Mesothelial cell of epicardium (in vitro differentiated cells): ENCODE measurements at places on chromosomes 4 and X. TPM values are rescaled to one million over a fixed set of nuclear protein-coding genes. Genes with fewer than 3 reads are reported as not detected.

GRCh38 chrX:78074088-78074487 is 30.0 kb upstream of the PGK1 start:
- no peaks in the 10 kb centered on the region for H3K4me1 ChIP-seq
- H3K36me3 ChIP-seq, result no peaks in the 10 kb centered on the region
- H3K27ac ChIP-seq, result no peak overlapping the region
- no peak for DNase-seq
- H3K27me3 ChIP-seq, result no peaks in the 10 kb centered on the region
- H3K4me3 ChIP-seq, result no peak overlapping the region

DNA sequence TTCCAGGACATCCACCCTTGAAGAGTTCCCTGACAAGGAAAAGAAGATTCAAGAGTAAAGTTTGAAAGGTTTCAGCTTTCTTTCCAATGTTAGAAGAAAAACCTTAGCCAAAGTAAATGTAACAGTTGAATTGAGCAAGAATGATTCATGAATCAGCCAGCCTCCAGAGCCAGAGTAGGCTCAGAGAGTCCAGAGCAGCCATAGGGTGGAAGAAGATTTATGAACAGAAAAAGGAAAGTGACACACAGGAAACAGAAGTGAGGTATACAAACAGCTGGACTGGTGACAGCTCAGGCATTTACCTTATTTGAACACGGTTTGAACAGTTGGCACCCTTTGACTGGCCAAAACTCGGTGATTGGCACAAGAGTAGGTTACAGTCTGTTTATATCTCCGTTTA is 63.2 kb downstream of the QDPR start:
- no peaks in the 10 kb centered on the region for H3K36me3 ChIP-seq
- H3K27ac ChIP-seq, result no peak overlapping the region
- DNase-seq, result no peak
- no peak overlapping the region for H3K4me3 ChIP-seq
- H3K27me3 ChIP-seq, result peaks cover 2% of the 10 kb centered on the region

DNA sequence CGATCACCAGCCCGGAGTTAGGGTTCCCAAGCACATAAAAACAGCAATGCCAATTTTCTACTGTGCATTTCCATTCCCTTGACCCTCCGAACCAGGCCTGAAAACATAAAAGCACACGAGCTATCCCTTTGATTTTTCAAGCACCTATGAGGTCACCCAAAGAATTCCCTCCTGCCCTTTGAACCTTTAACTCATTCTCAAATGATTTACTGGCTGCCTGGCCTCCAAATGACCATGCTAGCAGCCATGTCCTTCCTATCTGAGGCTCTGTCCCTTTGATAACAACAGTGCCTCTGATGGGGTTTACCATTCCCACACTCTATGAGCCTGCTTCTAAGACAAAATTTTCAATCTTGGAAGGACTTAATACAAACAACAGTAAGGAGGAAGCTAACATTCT is 15.2 kb downstream of the SHROOM4 start:
- no peak overlapping the region for H3K4me3 ChIP-seq
- H3K4me1 ChIP-seq, result peaks cover 53% of the 10 kb centered on the region
- peaks cover 4% of the 10 kb centered on the region for H3K36me3 ChIP-seq
- peak overlapping the region; percentile 88 for H3K27ac ChIP-seq
- no peak for DNase-seq

- H3K36me3 ChIP-seq, result no peaks in the 10 kb centered on the region
- peak overlapping the region; percentile 77 for H3K27ac ChIP-seq
- H3K4me1 ChIP-seq, result peaks cover 5% of the 10 kb centered on the region
Measured at GRCh38 chr4:141636771-141637460, 533 bp downstream of the IL15 start.

DNA sequence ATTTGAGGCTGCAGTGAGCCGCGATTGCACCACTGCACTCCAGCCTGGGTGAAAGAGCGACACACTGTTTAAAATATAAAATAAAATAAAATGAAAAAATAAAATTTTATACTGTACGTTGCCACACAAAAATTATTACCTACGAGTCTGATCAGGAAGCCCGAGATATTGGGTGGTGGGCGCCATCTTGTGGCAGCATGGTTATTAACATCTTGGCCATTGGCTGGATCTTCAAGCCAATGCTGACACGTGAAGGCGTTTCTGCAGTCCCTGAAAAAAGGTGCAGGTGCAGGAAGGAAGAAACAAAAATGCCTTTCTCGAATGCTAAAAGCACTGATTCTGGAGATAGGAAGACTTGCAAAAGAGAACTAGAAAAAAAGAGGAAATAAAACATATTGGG is 4.9 kb upstream of the TLR8 start:
- H3K4me1 ChIP-seq, result peaks cover 2% of the 10 kb centered on the region
- no peaks in the 10 kb centered on the region for H3K27me3 ChIP-seq
- H3K4me3 ChIP-seq, result no peak overlapping the region
- DNase-seq, result no peak

GRCh38 chrX:1794586-1794985 is 179.7 kb downstream of the ASMT start:
- no peak for DNase-seq
- H3K27me3 ChIP-seq, result no peaks in the 10 kb centered on the region
- peaks cover 15% of the 10 kb centered on the region for H3K4me1 ChIP-seq
- H3K4me3 ChIP-seq, result no peak overlapping the region

- H3K36me3 ChIP-seq, result no peaks in the 10 kb centered on the region
- DNase-seq, result no peak
- peaks cover 2% of the 10 kb centered on the region for H3K27me3 ChIP-seq
- H3K4me3 ChIP-seq, result no peak overlapping the region
- no peak overlapping the region for H3K27ac ChIP-seq
Measured at GRCh38 chr4:27894951-27895350, 1034.3 kb downstream of the STIM2 start.

GRCh38 chr4:141686146-141686775 is 49.9 kb downstream of the IL15 start:
- H3K27me3 ChIP-seq, result no peaks in the 10 kb centered on the region
- no peak overlapping the region for H3K4me3 ChIP-seq
- peaks cover 7% of the 10 kb centered on the region for H3K4me1 ChIP-seq
- H3K27ac ChIP-seq, result no peak overlapping the region
- no peak for DNase-seq

- H3K27ac ChIP-seq, result no peak overlapping the region
- H3K4me1 ChIP-seq, result peaks cover 13% of the 10 kb centered on the region
- peaks cover 21% of the 10 kb centered on the region for H3K27me3 ChIP-seq
Measured at GRCh38 chr4:112327965-112328733, 31.0 kb downstream of the ALPK1 start.

- H3K4me1 ChIP-seq, result peaks cover 16% of the 10 kb centered on the region
- no peak for DNase-seq
- H3K27me3 ChIP-seq, result no peaks in the 10 kb centered on the region
- no peak overlapping the region for H3K27ac ChIP-seq
- no peak overlapping the region for H3K4me3 ChIP-seq
Measured at GRCh38 chrX:97616883-97617530, 733.3 kb downstream of the RPA4 start.

DNA sequence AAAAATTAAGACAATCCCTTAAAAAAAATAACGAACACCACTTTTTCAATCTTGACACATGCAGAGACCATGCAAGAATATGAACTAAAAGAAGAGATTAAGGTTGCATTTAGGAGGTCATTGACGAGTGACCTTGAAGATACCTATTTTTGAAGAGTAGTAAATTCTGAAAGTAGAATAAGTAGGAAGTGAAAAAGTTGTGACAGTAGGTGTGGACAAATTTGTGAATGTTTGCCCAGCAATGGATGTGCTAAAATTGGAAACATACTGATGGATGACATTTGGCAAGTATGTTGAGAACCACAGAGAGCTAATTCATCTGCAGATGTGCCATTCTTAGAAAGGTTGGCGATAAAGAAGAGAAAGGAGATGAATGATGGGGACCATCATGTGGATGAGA is 213.7 kb upstream of the VCX3A start:
- H3K4me3 ChIP-seq, result no peak overlapping the region
- no peaks in the 10 kb centered on the region for H3K36me3 ChIP-seq
- no peaks in the 10 kb centered on the region for H3K27me3 ChIP-seq
- H3K27ac ChIP-seq, result no peak overlapping the region
- peaks cover 5% of the 10 kb centered on the region for H3K4me1 ChIP-seq
- no peak for DNase-seq

DNA sequence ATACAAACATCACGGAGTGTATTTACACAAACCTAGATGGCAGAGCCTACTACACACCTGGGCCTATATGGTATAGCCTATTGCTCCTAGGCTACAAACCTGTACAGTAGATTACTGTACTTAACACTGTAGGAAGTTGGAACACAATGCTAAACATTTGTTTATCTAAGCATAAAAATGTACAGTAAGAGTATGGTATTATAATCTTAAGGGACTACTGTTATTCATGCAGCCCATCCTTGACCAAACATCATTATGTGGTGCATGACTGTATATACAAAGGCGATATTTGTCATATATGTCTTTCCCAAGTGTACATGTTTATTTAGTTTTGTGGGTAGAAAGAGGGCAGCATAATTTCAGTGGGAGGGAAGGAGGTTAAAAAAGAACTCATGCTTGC is 177.7 kb upstream of the FSTL5 start:
- H3K27me3 ChIP-seq, result no peaks in the 10 kb centered on the region
- no peaks in the 10 kb centered on the region for H3K36me3 ChIP-seq
- no peaks in the 10 kb centered on the region for H3K4me1 ChIP-seq
- no peak overlapping the region for H3K27ac ChIP-seq

DNA sequence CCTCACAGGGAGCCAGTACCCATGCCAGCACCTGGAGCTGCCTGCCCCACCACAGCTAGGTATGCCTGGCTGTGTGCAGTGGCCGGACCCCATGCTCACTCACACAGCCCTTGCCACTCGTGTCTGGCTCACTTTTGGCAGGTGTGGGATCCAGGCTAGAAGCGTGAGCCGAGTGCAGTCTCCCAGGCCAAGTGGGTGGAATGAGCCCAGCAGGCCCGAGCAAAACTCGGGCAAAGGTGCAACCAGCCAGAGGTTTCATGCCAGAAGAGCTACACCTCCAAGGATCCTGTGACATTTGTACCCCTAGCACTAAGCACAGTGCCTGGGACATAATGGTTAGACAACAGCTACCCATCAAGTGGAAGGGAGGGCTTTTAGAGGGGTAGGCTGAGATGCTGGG is 217.8 kb downstream of the NSUN7 start:
- DNase-seq, result no peak
- no peak overlapping the region for H3K4me3 ChIP-seq
- H3K4me1 ChIP-seq, result peaks cover 13% of the 10 kb centered on the region
- no peaks in the 10 kb centered on the region for H3K27me3 ChIP-seq
- H3K36me3 ChIP-seq, result no peaks in the 10 kb centered on the region
- H3K27ac ChIP-seq, result no peak overlapping the region

DNA sequence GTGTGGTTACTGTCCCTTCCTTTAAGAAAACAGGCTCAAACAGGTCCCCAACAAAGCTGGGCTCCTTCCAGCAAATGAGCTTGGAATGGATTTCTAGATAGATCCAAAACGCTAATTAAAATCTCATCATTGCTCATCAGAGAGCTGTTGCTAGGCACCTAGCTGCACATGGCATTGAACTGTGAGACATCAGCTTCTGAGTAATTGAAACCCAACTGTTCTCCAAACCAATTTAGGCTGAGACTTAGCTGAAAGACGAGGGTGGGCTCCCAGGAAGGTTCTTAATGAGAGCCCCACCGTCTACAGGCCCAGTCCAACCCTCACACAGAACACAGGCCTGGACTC is 59.1 kb downstream of the FAM184B start:
- H3K27me3 ChIP-seq, result no peaks in the 10 kb centered on the region
- H3K4me1 ChIP-seq, result peaks cover 4% of the 10 kb centered on the region
- DNase-seq, result no peak
- H3K36me3 ChIP-seq, result no peaks in the 10 kb centered on the region
- no peak overlapping the region for H3K27ac ChIP-seq
- H3K4me3 ChIP-seq, result no peak overlapping the region

- DNase-seq, result no peak
- H3K27ac ChIP-seq, result no peak overlapping the region
- no peaks in the 10 kb centered on the region for H3K27me3 ChIP-seq
- no peaks in the 10 kb centered on the region for H3K36me3 ChIP-seq
Measured at GRCh38 chr4:98939892-98940298, 11.0 kb upstream of the EIF4E start.

DNA sequence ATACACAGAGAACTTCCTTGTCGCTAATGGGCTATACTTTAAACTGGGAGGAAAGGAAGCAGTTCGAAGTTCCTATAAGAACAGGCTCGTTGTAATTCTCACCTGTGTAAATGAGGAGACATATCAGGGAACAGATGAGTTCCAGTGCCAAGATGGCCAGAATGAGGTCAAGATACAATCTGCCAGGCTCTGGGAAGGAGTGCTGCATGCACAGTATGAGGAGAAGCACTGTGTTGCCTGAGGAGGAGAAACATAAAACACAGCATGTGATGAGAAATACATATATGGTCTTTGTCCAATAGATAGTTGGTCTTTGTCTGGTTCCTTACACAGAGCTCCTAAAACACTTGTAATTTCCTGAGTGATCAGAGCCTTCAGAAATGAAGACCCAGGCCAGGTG is 24.3 kb downstream of the TMEM192 start:
- DNase-seq, result no peak
- no peaks in the 10 kb centered on the region for H3K4me1 ChIP-seq
- no peak overlapping the region for H3K27ac ChIP-seq
- no peak overlapping the region for H3K4me3 ChIP-seq
- no peaks in the 10 kb centered on the region for H3K27me3 ChIP-seq

DNA sequence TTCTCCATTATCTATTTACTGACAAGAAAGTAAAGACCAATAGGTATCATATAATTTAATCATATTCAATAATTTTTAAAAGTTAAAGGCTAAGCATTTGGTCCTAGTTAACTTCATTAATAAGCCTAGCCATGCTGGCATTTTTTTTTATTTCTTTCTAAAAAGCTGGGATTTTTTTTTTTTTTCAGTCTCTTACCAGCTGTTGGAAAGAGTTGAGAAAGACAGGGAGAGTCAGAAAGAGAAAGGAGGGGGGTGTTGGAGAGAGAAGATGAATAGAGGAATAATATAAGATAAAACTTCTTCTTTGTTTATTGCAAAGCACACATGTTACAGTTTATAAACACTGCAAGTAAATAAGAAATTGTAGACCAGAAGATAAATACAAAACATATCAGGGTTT is 5.9 kb upstream of the NR3C2 start:
- H3K4me3 ChIP-seq, result no peak overlapping the region
- no peaks in the 10 kb centered on the region for H3K36me3 ChIP-seq
- peaks cover 8% of the 10 kb centered on the region for H3K4me1 ChIP-seq
- no peak for DNase-seq

DNA sequence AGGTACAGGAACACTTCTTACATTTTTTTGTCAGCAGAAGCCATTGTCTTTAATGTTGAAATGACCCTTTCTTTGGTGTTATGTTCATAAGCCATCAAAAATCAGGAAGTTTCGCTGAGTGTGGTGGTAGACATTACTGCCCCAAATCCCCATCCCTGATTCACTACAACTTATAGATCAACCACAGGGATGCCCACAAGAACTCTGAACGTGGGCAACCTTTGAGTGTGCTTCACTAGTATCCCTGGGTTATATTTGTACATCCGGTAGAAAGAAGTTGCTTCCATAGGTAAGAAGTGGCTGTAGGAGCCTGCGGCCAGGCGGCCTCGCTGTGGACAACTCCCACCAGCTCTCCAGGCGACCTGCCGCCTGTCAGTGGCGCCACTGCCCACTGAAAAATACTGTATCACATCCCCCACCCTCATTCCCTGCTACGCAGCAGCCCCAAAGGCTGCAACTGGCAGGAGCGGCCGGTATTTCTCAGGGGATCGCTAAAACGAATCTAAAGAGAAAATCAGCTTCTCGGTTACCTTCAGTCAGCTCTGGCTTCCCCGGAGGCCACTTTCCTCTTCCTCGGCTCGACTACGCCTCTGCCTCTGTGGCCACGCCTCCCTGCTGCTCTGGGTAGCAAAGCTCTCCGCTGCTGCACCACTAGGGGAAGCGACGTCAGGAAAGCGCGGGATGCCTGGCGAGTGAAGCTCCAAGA is 13.9 kb upstream of the ETDC start:
- peak; percentile 49 for DNase-seq
- H3K36me3 ChIP-seq, result peaks cover 17% of the 10 kb centered on the region
- no peak overlapping the region for H3K27ac ChIP-seq
- peak overlapping the region; percentile 68 for H3K4me3 ChIP-seq

ATP2B3 gene
- total RNA-seq, result 0.82 to 0.99 TPM (median 0.83 TPM) in 3 replicates

ZNF711 gene
- 54.1 to 55.1 TPM (median 54.2 TPM) in 3 replicates for total RNA-seq

CCDC149 gene
- total RNA-seq, result 15.3 to 17.6 TPM (median 16.2 TPM) in 3 replicates

TNIP3 gene
- total RNA-seq, result 0.27 to 0.51 TPM (median 0.27 TPM) in 3 replicates

SPANXC gene
- total RNA-seq, result 0.82 TPM in 1 of 3 replicates, not detected in the others
